ENCODE measurements at places on chromosomes 7 and 10. TPM values are rescaled to one million over a fixed set of nuclear protein-coding genes. Genes with fewer than 3 reads are reported as not detected.

ANKRD2 gene
- polyA plus RNA-seq: 0.37 TPM

LIPN gene
- not detected for polyA plus RNA-seq

COX19 gene
- polyA plus RNA-seq: 12.0 TPM

CSTF2T gene
- 48.2 TPM for polyA plus RNA-seq

WNT2 gene
- polyA plus RNA-seq: 0.84 TPM

All from right renal pelvis (tissue), 4 donors.